ENCODE measurements at places on chromosomes 11 and 22. TPM values are rescaled to one million over a fixed set of nuclear protein-coding genes. Genes with fewer than 3 reads are reported as not detected.

FADS2 gene
- total RNA-seq, result 396 TPM

SERGEF gene
- 32.7 TPM for total RNA-seq

OSBP2 gene
- total RNA-seq, result 0.83 TPM

PHF21B gene
- not detected for total RNA-seq

MPZL2 gene
- total RNA-seq, result not detected

RAG2 gene
- not detected for total RNA-seq

ACCSL gene
- under 0.01 TPM for total RNA-seq

PLET1 gene
- total RNA-seq, result not detected

PAX6 gene
- not detected for total RNA-seq

ACRV1 gene
- not detected for total RNA-seq

KCNJ1 gene
- total RNA-seq, result not detected

VEGFB gene
- 24.4 TPM for total RNA-seq

INPPL1 gene
- total RNA-seq, result 72.4 TPM

MUC6 gene
- total RNA-seq, result not detected

OR8B3 gene
- not detected for total RNA-seq

RIMBP3B gene
- 0.14 TPM for total RNA-seq

EMID1 gene
- 1.00 TPM for total RNA-seq

APOA4 gene
- total RNA-seq, result not detected

MYEOV gene
- total RNA-seq, result 0.74 TPM

CHADL gene
- total RNA-seq, result 1.8 TPM

CAVIN3 gene
- 185 TPM for total RNA-seq

FZD4 gene
- total RNA-seq, result 30.6 TPM

All from smooth muscle cell of bladder (primary cell).